ENCODE measurements at places on chromosomes 13 and 19.

- DNase-seq: no peak
These were observed 53.1 kb downstream of the FGF9 start for GRCh38 chr13:21723807-21724505.

DNA sequence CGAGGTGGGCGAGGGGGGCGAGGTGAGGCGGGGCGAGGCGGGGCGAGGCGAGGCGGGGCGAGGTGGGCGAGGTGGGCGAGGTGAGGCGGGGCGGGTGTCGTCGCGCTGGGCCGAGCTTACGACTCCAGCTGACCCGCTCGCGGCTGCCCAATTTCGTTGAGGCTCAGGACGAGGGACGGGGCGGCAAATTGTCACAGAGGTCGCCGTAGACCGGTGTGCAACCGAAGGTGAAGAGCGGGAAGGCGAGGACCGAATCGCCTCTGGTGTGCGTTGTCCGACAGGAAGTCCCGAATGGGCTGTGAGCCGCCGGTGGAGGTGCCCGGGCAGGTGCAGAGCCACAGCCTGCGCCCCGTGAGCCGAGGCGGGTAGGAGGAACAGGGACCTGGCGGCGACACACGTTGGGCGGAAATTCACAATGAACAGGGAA is at the start of gene LACC1:
Gene LACC1, plus strand, starts transcription at position 150 of the 427 bp plus-strand sequence. CDS start 1,082 bp downstream, outside the sequence.
- peak; percentile 34 for DNase-seq

DNA sequence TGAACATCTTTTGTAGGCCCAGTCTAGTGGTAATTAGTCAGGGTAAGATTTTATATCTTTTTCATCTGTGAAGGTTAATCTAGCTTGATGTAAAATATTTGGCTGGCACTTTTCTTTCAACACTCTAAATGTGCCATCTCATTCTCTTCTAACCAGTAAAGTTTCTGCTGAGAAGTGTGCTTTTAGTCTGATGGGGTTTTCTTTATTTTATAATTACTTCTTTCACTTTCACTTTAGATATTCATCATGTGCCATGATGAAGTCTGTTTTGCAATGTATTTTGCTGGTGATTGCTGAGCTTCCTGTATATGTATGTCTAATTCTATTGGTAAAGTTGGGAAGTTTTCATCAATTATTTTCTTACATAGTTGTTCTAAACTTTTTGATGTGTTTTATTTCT is 31.9 kb downstream of the ZNF726 start:
- DNase-seq: no peak

DNA sequence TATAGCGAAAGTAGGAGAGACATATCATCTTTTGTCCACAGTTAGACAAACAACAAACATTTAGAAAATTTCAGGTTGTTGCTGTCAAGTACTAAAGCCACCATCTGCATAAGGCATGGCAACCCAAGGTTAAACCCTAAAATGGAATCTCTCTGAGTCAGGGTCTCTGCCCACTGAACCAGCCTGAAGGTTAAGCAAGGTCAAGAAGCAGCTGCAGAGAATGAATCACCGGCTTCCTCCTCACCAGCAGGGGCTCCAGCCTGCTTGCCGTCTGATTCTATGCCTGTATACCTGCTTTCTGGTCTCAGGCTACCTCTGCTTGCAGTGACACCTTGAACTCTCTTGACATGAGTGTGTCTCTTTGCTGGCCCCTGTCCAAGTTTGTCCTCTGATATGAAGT is 726.2 kb upstream of the SGCG start:
- no peak for DNase-seq

- DNase-seq: no peak
These were observed 63.5 kb downstream of the SIAH3 start for GRCh38 chr13:45788011-45788410.

DNA sequence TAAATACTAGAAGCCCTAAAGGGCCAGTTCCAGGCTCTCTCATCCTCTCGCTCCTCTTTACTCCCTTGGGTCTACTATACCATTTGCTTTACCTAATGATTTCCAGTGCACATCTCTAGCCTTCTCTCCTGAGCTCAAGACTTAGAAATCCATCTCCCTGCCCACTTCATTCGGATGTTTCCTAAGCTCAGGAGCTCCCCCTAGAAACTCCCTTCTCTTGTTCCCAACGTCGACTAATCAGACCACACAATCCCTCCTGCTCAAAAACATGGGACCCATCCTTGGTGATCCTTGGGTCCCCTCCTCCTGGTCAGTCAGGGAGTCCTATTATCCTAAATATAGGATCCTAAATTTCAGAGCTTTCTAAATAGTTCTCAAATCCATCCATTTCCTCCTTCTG is 21.1 kb upstream of the STK24 start:
- DNase-seq: no peak

DNA sequence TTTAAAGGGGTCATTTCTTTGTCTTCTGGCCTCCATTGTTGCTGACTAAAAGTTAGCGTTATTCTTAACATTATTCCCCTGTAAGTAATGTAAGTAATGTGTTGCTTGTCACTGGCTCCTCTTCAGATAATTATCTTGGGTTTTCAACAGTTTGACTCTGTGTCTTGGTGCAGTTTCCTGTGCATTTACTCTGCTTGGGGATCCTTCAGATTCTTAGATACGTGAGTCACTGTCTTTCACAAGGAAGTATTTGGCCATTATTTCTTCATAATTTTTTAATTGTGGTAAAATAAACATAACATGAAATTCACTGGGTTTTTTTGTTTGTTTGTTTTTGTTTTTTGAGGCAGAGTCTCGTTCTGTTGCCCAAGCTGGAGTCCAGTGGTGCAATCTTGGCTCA is 13.5 kb upstream of the OR7D2 start:
- DNase-seq: no peak

GRCh38 chr13:25927932-25928331 is 123.9 kb downstream of the SHISA2 start:
- no peak for DNase-seq

- DNase-seq: no peak
These were observed 29.2 kb upstream of the CERS4 start for GRCh38 chr19:8180018-8180417.

- DNase-seq: no peak
These were observed 8.2 kb downstream of the EID2B start for GRCh38 chr19:39524495-39524894.

DNA sequence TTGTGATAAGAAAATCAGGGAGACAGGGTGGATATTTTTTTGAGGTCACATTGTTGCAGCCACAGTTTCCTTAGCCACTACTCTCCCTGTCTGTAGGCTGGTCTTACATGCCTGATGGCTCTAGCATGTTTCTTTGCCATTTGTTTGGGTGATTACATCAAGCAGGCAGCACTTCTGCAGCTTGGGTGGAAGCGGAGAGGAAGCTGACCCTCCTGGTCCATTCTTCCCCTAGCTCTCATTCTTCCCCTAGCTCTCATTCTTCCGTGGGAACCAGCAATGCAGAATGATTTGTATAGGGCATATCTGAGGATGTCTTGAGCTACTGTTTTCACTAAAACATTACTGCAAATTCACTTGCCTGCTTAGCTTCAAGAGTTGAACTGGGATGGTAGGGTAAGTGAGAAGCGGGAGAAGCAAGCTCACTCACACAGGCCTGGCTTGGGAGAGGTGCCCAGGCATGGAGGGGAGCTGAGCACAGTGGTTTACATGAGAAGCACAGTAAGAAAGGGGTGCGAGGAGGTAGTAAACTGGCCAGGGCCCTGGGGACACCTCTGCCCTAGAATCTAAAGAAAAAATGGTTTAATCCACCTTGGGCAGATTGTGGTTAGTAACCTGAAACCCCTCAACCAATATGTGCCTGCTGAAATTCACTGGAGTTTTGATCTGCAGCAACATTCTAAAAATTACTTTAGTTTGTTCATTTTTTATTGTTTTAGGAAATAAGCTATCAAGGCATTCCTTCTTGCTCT is 538.9 kb downstream of the RFC3 start:
- no peak for DNase-seq

DNA sequence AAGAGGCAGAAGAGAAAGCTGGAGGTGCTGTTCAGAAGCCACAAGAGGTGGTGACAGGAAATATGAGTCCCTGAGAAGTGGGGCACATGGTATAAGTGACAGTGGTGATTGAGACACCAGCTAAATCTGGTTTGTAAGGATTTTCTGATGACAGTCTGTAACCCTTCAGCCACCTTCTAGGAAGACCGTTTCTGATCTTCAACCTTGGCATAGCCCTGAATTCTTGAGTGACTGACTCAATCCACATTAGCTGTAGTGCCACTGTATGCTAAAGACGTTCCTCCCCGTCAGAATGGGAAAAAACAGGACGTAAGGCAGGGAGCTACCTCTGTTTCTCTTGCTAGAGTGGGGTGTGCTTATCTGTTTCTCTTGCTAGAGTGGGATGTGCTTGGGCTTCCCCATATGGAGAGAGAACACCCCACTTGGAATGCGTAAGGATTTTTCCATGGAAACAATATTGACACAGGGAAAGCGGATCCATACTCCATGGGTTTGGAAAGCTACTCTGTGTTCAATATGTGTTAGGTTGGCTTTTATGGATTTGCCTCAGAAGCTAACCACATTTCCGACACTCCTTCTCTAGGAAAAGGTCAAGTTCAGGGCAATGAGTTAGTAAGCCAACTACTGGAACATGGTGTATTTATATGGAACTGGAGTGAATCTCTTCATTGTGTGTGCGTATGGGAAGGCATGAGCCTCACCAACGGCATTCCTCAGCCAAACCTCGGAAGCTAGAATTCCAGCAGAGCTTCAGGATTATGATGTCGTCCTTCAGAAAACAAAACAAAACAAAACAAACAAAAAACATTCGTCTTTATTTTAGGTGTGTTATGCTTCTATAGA is 948.8 kb upstream of the SLC10A2 start:
- DNase-seq: no peak

DNA sequence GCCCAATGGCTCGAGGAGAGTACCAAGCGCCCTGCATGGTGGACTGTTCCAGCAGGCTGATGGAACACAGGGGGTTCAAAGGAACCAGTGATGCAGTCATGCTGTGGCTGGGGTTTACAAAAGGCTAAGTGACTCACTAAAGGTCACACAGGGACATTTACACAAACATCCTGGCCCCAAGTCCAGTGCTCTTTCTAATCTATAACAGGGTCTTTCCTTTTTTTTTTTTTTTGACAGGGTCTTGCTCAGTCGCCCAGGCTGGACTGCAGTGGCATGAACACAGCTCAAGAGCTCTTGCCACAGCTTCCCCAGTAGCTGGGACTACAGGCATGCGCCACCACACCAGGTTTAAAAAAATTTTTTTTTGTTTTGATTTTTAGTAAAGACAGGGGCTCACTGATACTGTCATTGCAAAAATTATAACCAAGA is 2.8 kb upstream of the SLC25A15 start:
- no peak for DNase-seq

- no peak for DNase-seq
These were observed 1.6 kb upstream of the FCGBP start for GRCh38 chr19:39936020-39936419.

DNA sequence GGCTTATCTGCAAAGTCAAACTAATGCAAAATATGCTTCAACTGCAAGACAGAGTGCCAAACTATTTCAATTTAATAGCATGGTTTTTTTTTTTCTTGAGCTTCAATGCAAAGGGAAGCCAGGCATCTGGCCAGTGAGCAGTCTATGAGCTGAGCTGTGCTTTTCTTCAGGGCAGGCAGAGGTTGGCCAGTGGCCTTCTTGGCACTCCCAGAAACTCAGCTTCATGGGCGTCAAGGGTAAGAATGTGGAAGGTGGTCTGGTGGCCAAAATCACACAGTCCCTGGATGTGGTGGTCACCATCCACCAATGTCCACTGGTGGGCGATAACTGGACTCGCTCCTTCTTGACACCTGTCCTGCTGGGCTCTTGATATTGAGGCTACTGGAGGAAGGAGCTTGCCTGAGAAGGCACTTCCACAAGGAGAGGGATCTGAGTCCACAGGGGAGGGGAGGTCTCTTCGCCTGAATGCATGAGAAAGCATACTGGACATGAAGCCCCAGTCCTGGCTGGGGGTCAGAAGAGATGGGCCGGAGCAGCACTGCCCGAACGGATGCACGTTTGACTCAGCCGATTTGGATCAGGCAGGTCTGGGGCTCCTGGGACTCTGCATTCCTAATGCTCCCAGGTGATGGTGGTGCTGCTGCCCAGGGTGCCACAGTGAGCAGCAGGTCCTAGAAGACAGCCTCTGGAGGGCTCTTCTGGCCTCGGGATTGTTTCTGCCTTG is 17.1 kb downstream of the COL4A2 start:
- no peak for DNase-seq

- no peak for DNase-seq
These were observed 21.9 kb downstream of the IPO5 start for GRCh38 chr13:97975280-97975847.

GRCh38 chr19:1035998-1036621 is 3.8 kb upstream of the ABCA7 start:
- DNase-seq: no peak

GRCh38 chr13:28000567-28000966 is 12.1 kb upstream of the URAD start:
- no peak for DNase-seq

DNA sequence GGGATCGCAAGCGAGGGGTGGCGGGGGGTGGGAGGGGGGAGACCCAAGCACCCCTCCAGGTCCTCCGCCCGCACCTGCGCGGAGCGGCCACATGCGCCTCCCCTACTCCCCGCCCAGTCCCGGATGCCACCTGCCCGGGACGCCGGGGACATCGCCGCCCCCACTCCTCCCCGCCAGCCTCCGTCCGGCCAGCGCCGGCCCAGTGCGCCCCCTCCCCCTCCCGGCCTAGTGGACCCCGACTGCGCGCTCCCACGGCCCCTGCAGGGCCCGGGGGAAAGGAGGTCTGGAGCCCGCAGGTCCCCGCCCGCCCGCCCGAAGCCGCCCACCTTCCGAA is 263 bp downstream of the RHPN2 start:
- no peak for DNase-seq

DNA sequence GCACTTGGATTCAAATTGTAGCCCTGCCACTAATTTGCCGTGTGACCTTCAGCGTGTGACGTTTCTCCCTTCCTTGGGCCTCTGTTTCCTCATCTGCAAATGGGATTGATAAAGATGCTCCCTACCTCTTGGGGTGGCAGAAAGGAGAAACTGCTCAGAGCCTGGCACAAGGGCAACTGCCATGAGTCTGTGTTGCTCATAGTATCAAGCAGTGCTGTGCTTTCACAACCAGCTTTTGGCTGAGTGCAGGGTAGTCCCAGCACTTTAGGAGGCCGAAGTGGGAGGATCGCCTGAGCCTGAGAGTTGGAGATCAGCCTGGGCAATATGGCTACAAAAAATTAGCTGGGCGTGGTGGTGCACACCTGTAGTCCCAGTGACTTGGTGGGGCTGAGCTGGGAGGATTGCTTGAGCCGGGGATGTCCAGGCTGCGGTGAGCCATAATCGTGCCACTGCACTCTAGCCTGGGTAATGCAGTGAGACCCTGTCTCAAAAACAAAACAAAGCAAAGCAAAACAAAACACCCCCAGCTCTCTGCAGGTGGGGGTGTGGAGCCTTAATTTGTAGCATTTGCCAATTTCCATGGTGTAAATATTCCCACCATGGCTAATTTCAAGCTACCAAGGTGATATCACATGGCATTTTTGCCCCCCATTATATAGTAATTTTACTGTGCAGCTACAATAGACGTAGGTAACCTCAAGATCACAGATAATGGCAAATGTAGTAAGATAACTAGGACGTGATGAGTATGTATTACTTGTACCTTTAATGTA is 1.6 kb upstream of the MARK4 start:
- no peak for DNase-seq

- DNase-seq: no peak
These were observed 356.1 kb downstream of the FGF14 start for GRCh38 chr13:102045731-102046130.

- no peak for DNase-seq
These were observed 356.8 kb downstream of the RFC3 start for GRCh38 chr13:34174671-34175145.

- no peak for DNase-seq
These were observed 236.4 kb downstream of the ATP8A2 start for GRCh38 chr13:25608181-25608580.
